ENCODE measurements at places on chromosomes 16 and 17.

GRCh38 chr16:67036323-67036741, 7.4 kb downstream of the CBFB start:
- DNase-seq: no peak

- no peak for DNase-seq
Observed at GRCh38 chr16:84618581-84619460, 943 bp upstream of the COTL1 start.

GRCh38 chr17:47117386-47117785, 71.7 kb downstream of the CDC27 start:
- DNase-seq: no peak

DNA sequence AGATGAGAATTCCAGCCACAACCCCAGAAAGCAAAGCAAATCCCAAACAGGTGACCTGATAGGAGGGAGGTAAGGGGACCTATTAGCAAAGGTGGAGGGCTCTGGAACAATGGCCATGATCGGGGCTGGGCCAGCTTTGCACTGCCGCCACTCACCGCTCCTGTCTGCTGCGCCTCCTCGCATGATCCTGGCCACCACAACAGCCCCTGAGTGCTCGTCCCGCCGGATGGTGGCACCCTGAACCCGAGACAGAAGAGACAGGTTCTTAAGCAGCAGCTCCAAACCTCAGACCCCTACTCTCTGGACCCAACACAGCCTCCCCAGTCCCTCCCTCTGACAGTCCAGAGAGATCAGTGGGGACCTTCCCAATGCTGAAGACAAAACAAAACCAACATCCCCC, 5.3 kb downstream of the MPP3 start:
- DNase-seq: no peak

DNA sequence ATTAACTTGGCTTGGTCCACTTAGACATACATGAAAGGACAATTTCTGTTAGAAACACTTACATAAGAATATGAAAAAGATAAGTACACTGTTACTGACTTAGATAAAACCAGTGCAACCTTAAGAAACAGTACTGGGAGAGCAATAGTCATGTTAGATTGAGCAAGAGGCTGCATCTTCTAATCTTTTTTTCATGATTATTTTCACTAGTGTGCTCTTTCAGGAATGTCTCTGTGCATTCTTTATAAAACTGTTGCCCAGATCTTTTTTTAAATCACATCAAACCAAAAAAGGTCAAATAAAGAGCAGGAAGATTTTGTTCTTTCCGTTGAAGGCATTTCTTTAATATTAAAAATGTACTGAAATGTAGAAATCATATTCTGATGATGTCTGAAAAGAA, 100.7 kb upstream of the AXIN2 start:
- DNase-seq: no peak

GRCh38 chr17:6669479-6670212, 18.1 kb downstream of the C17orf100 start:
- DNase-seq: no peak

- DNase-seq: peak; percentile 24
Observed at GRCh38 chr17:60163108-60163784, 13.5 kb downstream of the CA4 start.

GRCh38 chr16:4214215-4214621, 27.7 kb downstream of the SRL start:
- DNase-seq: no peak
